Bronchus fibroblast of lung (primary cell): ENCODE measurements at places on chromosomes 3 and 15. TPM values are rescaled to one million over a fixed set of nuclear protein-coding genes. Genes with fewer than 3 reads are reported as not detected.

MINAR1 gene
- total RNA-seq = 0.74 and 1.0 TPM in 2 replicates

CLDN16 gene
- total RNA-seq = not detected in 2 replicates

CHRNA7 gene
- not detected in 2 replicates for total RNA-seq

ARGFX gene
- total RNA-seq = not detected in 2 replicates

TTLL13 gene
- not detected in 2 replicates for total RNA-seq

CFAP20DC gene
- 2.5 TPM in 2 replicates for total RNA-seq
